ENCODE measurements at places on chromosomes 7 and 10.

- no peak for DNase-seq
These were observed 316.7 kb downstream of the NRG3 start for GRCh38 chr10:82191653-82192052.

GRCh38 chr7:75951506-75951905 is 36.6 kb downstream of the POR start:
- no peak for DNase-seq

- no peak for DNase-seq
These were observed 167.1 kb upstream of the TNRC18 start for GRCh38 chr7:5590596-5591277.

GRCh38 chr10:60565492-60565891 is 175.8 kb upstream of the ANK3 start:
- no peak for DNase-seq

- no peak for DNase-seq
These were observed 499.6 kb upstream of the LRRN3 start for GRCh38 chr7:110591341-110591740.

- no peak for DNase-seq
These were observed 63.4 kb downstream of the HPSE2 start for GRCh38 chr10:99172128-99172738.

- DNase-seq = peak; percentile 91
These were observed 58.8 kb downstream of the CAV1 start for GRCh38 chr7:116583653-116584052.

- no peak for DNase-seq
These were observed 40.1 kb downstream of the GPAM start for GRCh38 chr10:112143420-112143819.

Data from GM12864 (cell line).